ENCODE measurements at places on chromosomes 2 and 18.

GRCh38 chr2:168849610-168850009, 40.6 kb downstream of the SPC25 start:
- no peak for DNase-seq

GRCh38 chr2:146624430-146625160, 1220.2 kb upstream of the ACVR2A start:
- no peak for DNase-seq

DNA sequence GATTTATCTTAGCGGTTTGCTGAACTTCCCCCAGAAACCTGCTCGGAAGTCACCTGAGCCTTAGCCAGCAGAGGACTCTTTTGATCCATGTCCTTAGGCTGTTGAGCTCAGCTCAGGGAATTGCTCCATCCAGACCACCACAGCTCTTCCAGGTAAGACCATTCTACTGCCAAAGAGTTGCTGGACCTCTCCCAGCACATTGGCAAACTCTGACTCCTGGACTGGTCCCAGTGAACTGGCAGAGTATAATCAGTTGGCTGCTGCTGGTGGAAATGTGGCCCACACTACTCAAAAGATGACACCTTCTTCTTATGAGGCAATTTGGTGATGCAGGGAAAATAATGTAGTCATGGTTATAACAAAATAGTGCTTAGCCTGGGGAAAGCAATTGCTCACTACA, 308.8 kb upstream of the FIGN start:
- no peak for DNase-seq

DNA sequence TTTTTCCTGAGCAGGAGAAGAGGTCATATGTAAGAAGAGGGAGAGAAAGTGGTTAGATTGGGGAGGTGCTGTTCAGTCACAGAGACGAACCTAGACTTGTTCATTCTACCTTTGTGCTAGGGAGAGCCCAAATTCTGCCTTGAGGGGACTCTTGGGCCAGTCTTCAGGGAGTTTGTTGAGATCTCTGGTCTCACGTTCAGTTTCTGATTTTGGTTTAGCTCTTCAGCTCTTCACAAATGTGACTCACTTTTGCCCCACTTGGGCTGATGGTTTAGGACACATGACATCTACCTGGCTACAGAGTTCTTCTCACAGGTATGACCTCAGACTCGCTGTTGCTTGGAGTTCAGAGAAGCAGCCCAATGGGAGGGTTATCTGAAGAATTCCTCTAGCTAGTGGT, 49.2 kb upstream of the DARS1 start:
- no peak for DNase-seq

DNA sequence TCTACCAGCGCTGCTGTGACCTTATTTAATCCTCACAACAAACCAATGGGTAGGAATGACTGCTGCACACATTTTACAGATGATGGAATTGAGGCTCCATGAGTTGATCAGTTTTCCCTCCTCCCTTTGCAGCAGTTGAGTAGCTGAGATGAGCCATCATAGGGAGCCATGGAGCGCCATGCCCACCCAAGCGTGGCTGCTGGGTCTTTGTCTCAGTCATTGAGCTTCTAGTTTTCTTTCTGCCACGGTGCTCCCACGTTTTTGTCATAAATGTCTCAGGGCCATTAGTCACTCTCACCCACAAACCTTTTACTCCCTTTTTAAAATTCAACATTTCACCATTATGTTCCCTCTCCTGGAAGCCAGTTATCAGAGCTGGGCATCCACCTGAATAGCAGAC, 45.8 kb downstream of the TMEM17 start:
- DNase-seq, result no peak

- DNase-seq, result no peak
These were observed 42.5 kb downstream of the HRH4 start for GRCh38 chr18:24502667-24503523.

DNA sequence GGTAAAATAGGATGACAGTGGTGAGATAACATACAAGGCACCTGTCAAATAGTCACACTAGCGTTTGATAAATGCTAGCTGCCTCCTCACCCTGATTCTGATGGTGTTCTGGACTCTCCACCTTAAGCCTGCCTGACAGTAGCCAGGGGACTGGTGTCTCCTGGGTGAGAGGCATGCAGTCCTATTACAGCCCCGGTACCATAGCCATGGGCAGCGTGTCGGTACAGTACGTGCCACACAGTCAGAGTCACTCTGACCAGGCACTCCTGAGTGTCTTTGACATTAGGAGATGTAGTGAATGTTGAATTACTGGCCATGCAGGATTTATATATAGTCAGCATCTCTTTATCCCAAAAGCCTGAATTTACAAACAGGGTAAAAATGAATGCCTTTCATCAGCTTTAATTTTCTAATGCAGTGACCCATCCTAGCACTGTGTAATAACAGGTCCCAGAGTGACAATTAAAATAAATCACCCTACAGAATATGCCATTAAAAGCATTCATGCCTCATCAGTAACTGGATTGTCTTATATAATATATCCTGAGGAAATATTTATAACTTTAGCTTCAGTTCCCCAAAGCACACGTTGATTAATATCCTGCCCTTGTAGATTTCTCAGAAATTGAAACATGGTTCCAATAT, 760.3 kb upstream of the SOX11 start:
- no peak for DNase-seq

GRCh38 chr2:219247678-219248642, 2.7 kb downstream of the STK16 start:
- DNase-seq, result peak; percentile 66

DNA sequence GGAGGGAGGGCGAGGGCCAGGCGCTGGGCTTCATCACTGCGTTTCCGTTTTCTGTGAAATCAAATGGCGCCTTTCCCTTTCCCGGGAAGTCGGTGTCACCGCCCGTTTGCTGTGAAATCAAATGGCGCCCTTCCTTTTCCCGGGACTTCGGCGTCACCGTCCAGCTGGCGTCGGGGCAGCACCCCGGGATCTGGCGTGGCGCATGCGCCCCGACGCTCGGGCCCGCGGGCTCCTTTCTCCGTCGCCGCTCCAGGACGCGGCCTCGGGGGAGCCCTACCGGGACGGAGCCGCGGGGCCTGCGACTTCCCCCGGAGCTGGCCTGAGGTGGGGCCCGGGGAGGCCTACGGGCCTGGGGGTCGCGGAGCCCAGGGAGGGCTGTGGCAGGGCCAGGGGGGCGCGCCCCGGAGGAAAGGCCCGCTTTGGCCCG, at the start of gene FAM228A:
FAM228A (plus strand) TSS at position 203 of the 427 bp plus-strand sequence. CDS start 428 bp downstream, outside the sequence.
- DNase-seq, result no peak

GRCh38 chr18:67935638-67936037, 419.1 kb upstream of the DSEL start:
- DNase-seq, result no peak

GRCh38 chr18:68784071-68784470, 13.8 kb upstream of the CCDC102B start:
- no peak for DNase-seq

DNA sequence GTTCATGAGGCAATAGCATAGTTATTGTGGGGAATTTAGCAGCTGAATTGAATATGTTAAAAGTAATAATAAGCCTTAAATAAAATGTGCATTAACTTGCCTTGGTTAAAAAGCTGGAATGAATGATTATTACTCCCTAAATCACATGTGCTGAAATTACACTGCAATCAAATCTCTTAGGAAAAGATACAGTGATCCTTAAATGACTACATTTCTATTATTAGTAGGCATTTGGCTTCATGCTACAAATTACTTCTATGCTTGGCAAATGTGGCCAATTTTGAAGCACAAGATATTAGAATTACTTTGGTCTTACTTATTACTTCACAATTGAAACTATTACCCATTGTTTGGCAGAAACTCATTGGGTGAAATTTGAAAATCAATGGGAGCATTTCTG, 5.4 kb downstream of the RND3 start:
- DNase-seq, result no peak

Measured in stimulated activated CD4-positive, alpha-beta T cell treated with anti-CD3 and anti-CD28 coated beads, Interleukin-4, amount 100 ng/mL, for 24 hours (primary cell).